Thyroid gland (tissue), 4 donors: ENCODE measurements at places on chromosomes 16 and 17. TPM values are rescaled to one million over a fixed set of nuclear protein-coding genes. Genes with fewer than 3 reads are reported as not detected.

Gene ITGAD
- total RNA-seq, result not detected

GRCh38 chr16:20263138-20263855 is 64.0 kb downstream of the GP2 start:
- no peak overlapping the region for H3K4me3 ChIP-seq
- no peak for DNase-seq
- H3K4me1 ChIP-seq, result no peaks in the 10 kb centered on the region

DNA sequence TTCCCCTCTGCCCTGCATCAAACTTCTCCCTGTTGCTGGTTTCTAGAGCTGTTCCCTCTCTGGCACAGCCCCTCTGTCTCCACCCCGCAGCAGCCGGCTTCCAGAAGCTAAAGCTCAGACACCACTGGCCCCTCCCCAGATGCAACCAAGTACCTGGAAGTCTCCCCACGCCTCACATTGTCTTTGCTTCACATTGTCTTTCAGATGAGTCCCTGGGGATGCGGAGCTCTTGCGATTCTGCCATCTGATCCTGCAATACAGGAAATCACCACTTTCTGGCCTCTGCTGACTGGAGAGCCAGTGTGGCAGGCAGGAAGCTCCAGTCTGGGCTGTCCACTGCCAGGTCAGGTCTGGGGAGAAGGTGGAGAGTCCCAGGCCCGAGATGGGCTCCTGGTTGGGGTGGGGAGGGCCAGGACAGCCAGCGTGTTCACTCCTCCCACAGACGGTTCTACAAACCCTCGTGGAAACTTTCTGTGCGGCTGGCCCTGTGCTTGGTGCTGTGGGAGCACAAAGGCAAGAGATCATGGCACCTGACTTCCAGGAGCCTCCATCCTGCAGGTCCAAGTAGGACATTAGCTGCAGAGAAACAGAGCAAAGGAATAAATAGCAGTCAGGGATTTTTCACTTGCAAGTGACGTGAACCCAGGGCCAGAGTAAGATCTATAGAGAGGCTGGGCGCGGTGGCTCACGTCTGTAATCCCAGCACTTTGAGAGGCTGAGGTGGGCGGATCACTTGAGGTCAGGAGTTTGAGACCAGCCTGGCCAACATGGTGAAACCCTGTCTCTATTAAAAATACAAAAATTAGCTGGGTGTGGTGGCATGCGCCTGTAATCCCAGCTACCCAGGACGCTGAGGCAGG is 47.9 kb upstream of the MAP3K14 start:
- no peaks in the 10 kb centered on the region for H3K27me3 ChIP-seq
- no peak overlapping the region for H3K27ac ChIP-seq
- no peak overlapping the region for H3K4me3 ChIP-seq

- no peak overlapping the region for H3K27ac ChIP-seq
- DNase-seq, result peak; percentile 83
- H3K4me1 ChIP-seq, result no peaks in the 10 kb centered on the region
- H3K36me3 ChIP-seq, result no peaks in the 10 kb centered on the region
- no peak overlapping the region for H3K4me3 ChIP-seq
Measured at GRCh38 chr17:76458580-76459490, 5.9 kb upstream of the UBE2O start.

GRCh38 chr17:37212179-37212578 is 163.6 kb upstream of the C17orf78 start:
- H3K4me1 ChIP-seq, result no peaks in the 10 kb centered on the region
- no peak overlapping the region for H3K4me3 ChIP-seq
- no peak for DNase-seq
- H3K27ac ChIP-seq, result no peak overlapping the region
